AG04450 (cell line): ENCODE measurements at places on chromosomes 3 and 15.
A peak's percentile ranks its signal among the peaks of the same experiment; 100 is the strongest.

GRCh38 chr3:184466413-184466960, 86.6 kb downstream of the CHRD start:
- DNase-seq = no peak

DNA sequence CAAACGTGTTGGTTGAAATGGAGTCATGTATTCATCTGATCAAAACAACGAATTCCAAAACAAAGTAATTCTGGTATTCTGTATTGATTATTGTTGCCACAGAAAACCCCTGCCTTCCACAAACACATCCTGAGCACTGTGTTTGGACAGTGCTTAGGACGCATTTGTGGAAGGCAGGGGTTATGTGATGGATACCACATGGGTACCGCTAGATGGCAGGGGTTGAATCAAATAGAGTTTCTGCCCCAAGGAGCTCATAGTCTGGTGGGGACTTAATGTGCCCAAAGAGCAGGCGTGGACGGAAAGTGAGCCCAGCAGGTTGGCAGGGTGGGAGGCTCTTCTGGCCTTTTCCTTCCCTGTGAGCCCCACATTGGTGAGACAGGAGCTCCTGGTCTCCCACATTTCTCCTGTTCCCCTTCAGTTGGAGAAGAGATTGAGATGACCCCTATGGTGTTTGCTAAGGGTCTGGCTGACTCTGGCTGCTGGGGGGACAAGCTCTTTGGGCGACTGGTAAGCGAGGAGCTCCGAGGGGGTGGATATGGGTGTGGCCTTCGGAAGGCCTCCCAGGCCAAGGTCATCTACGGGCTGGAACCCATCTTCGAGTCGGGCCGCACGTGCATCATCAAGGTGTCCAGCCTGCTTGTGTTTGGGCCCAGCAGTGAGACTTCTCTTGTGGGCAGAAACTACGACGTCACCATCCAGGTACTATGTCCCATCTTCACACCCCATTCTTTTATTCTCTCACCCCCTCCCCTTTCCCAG, 22.1 kb upstream of the SLC28A1 start:
- DNase-seq = no peak

GRCh38 chr3:46811615-46812236, 51.5 kb downstream of the MYL3 start:
- no peak for DNase-seq

- DNase-seq = no peak
These were observed 372.7 kb upstream of the ATP10A start for GRCh38 chr15:26235864-26236263.

GRCh38 chr15:76866008-76866407, 39.1 kb downstream of the SCAPER start:
- DNase-seq = no peak

DNA sequence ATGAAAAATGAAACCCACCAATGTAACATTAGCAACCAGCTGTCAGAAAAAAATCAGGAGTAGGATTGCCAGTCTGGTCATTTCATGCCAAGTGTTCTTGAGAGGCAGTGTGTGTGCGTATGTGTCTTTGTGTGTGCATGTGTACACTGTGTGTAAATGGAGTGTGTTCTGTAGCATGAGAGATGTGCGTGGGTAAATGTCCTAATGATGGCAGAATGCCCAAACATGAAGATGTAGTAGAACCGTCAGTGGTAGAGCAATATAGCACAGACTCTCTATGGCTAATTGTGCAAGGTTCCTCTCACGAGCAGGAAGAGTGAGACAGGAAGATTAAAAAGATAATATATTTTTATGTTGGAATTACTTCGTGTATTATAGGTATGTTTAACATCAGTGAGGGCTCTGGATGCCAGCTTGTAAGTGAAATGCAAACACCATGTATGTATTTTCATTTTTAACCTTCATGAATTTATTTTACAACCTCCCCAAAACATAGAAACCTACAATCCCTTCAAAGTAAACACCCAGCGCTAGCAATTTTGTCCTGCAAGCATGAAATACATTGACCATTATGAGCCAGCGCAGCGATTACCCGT, 1038.7 kb downstream of the IGSF11 start:
- DNase-seq = no peak

GRCh38 chr15:90040618-90041017, 39.5 kb downstream of the ZNF710 start:
- no peak for DNase-seq

GRCh38 chr3:175619369-175619768, 760.2 kb downstream of the NAALADL2 start:
- DNase-seq = no peak

GRCh38 chr3:134464689-134465365, 21.0 kb downstream of the ANAPC13 start:
- DNase-seq = no peak

GRCh38 chr3:31976302-31976701, 4.8 kb downstream of the OSBPL10 start:
- DNase-seq = no peak

- DNase-seq = no peak
These were observed 122.3 kb downstream of the EFHB start for GRCh38 chr3:19811689-19812088.

GRCh38 chr15:60840703-60841411, 361.9 kb upstream of the ICE2 start:
- DNase-seq = no peak

- peak; percentile 29 for DNase-seq
These were observed 264.6 kb downstream of the THSD4 start for GRCh38 chr15:71379893-71380292.

DNA sequence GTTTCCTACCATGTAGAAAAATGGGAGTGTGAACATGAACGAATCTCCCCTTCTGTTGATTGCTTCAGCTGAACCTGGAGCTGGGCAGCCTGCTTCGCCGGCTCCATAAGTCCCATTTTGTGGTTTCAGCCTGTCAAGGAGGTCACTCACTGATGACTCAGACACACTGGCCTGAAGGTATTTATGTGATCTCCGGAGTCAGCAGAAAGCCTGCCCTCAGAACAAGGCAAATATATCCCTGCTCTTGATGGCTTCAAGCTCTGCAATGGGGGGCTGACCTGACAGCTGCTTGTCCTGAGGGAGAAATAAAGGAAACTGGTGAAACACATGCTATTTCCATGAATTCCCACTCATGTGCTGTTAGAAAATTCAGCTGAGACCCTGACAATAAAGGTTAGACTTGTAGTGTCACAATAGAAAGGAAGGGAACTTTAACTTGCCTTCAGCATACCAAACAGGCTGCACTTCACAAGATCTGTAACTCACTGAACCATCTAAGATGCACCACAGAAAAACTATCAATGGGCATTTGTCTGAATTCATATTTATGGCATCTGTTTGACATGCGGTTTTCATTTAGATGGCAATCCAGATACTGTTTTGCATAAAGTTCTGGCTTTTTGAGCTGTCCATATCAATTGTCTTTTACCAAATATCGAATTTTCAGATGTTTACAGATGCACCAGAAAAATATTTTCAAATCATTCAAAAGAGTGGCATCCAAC, 282.0 kb upstream of the VEPH1 start:
- peak; percentile 82 for DNase-seq

DNA sequence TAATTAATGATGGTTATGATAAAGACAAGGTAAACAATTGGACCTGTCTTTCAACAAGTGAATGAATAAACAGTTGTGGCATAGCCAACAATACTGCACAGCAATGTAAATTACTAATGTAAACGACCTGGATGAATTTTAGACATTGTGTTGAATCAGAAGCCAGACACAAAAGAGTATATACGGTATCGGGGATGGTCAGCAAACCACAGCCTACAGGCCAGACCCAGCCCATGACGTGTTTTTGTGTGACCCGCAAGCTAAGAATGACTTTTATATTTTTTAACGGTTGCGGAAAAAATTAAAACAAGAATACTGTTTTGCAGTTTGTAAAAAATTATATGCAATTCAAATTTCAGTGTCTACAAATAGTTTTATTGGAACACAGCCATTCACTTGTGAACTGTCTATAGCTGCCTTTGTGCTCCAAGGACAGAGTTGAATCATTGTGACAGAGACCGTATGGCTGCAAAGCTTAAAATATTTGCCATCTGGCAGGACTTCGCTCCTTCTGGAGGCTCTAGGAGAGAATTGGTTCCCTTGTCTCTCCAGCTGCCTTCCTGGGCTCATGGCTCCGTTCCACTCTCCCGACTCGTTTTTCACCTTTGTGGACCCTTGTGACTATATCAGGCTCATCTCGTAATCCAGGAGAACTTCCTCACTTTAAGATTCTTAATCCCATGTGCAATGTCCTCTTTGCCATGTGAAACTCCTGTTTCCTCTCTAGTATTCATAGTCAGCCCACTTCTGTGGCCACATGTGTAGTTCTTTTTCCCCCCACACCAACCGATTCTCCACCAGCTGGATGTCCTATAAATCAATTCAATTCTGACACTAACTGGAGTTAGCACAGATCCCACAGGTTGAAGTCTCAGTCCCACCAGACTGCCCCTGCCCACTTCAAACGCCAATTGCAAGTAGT, 72.7 kb downstream of the CMTM8 start:
- DNase-seq = no peak

GRCh38 chr3:153115326-153115725, 46.7 kb upstream of the RAP2B start:
- no peak for DNase-seq

DNA sequence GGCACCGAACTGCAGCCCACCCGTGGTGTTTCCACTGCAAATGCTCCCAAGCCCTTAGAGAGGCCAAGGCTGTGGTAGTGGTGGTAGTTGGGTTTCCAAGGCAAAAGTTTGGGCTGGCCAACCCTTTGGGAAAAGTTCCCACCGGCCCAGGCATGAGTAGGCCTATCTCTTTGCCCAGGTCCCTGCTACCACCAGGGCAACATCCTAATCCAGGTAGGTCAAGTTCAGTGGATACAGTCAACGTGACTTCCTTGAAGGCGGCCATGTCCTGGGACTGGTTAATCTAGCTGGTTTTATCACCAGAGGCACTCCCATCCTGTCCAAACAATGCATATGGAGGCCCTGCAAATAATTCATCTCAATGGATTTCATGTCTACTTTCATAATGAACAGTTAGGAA, 1.6 kb upstream of the ONECUT1 start:
- DNase-seq = no peak

GRCh38 chr15:38560456-38560926, 4.1 kb downstream of the RASGRP1 start:
- no peak for DNase-seq

GRCh38 chr15:49652922-49653321, 32.1 kb downstream of the DTWD1 start:
- DNase-seq = no peak

DNA sequence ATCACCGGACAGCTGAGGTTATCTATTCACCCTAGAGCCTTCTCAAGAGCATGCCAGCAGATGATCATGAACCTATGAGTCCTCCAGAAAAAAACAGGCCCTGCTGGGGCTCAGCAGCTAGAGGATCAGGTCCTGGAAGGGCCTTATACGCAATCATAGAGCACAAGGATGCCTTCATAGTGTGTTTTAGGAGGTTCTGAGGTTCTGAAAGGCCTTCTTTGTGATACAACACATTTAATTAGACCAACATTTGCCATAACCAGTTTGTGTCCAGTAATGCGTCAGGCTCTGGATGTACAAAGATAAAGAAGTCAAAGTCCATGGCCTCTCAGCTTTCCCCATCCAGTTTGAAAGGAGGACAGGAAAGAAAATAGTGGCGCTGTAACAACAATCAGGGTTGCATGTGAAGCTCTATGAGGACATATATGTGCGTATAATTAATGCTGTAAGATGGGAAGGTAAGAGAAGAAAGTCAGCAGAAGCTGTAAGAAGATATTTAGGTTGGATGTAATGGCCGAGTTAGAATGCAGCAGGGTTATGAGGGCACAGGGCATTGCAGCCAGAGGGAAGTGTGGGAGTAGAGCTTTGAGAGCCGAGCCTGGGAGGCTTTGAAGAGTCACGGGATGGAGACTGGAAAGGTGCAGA, 302.6 kb upstream of the TBL1XR1 start:
- no peak for DNase-seq

GRCh38 chr3:10936686-10937085, 55.9 kb upstream of the SLC6A1 start:
- DNase-seq = no peak

GRCh38 chr3:105518203-105518602, 151.5 kb downstream of the ALCAM start:
- DNase-seq = no peak

DNA sequence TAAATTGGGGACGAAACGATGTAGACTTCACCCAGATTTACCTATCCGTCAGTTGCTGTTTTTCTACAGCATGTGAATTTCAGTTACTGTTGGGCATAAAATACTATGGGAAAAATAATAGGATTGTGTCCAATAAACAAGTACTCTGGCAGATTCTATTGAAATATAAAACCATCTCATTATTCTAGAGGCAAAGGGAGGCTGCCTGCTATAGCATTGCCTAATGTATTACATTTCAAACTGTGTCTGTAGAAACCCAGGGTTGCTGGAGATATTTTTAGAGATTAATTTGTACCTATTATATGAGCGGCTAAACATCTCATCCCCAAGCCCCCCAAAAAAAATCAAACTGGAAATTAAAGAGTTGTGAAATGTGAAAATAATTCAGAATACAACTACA, 159.6 kb upstream of the IL12A start:
- no peak for DNase-seq

- DNase-seq = no peak
These were observed 13.1 kb downstream of the CCR5AS start for GRCh38 chr3:46393554-46394434.

DNA sequence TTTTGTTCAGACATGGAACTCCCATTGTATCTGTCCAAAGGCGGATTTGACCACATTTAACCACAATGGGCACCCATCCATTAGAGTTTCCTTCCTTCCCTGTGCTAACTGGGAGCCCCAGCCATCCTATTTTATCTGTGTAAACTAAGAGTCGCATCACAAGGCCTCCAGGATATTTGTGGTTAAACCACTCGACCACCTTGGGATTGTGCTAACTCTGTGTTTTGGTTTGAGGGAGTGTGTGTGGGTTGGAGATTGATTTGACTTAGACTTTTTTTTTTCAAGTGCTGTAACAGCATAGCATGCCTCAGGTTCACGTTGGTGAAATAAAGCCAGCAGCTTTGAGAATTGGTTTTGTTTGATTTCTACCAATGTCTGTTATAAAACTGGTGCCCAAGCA, 100.4 kb upstream of the TP63 start:
- no peak for DNase-seq

GRCh38 chr15:71748293-71748718, 62.0 kb upstream of the NR2E3 start:
- DNase-seq = no peak

DNA sequence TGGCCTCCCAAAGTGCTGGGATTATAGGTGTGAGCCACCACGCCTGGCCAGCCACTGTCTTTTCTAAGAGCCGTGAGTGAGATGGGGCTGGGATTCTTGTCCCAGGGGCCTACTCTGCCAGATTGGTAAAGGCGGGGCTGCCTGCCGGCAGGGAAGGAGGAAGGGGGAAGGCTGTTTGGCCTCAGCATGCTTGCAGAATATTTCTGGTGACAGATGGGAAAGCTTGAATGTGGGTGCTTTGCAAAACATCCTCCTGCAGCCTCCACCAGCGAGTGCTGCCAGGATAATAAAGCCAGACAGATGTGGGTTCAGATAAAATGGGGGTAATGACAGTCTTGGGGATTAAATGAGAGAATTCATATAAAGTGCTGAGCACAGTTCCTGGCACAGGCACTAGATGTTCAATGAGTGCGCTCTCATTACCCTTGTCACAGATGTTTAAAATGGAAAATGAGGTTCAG, 19.8 kb upstream of the ACOX2 start:
- DNase-seq = no peak
